Eye (tissue), 1 donor: ENCODE measurements at places on chromosomes 12 and 14.
A peak's percentile ranks its signal among the peaks of the same experiment; 100 is the strongest.

DNA sequence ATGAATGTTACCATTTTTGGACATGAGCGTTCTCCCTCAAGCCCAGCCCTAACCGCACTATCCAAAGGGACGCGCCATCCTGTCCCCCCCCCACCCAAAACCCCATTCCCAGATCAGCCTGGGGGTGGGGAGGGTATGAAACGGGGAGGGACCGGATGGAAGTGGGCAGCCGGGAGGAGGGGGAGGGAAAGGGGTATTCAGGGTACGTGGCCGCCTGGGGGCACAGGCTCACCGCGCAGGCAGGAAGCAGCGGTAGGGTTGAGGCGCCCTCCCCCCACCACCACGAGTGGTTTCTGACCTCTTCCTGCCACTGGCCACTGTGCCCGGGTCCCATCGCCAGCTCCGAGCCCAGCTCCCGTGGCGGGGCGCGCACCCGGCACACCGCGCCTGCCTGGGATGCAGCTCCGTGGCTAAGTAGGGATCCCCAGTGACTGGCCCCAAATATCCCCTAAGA lies 1.4 kb downstream of the ACTN1 start:
- DNase-seq = no peak

GRCh38 chr14:68576031-68576430 lies 216.8 kb downstream of the ZFP36L1 start:
- DNase-seq = no peak

DNA sequence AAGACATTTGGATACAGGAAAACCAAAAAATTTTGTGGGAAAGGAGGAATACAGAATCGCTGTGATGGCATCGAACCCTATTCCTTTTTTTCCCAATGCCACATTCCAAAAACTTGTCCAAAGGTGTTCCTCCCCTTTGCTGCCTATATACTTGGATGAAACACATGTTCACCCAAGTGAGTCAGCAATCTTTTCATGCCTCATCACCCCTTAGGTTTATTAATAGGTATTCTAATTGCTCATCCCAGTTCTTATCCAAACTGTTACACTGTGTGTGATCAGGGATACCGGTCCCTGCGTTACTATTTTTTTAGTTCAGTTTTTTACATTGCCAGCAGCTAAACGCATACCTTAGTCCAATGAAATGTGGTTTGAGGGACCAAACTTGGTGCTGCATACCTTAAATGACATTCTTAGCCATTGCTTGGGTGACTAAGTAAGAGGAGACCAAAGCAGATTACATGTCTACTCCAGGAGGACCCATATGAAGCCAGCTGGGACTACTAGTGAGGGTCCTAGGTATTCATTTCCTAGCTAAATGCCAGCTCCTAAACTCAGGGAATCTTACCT lies 20.6 kb upstream of the ST8SIA1 start:
- no peak for DNase-seq

DNA sequence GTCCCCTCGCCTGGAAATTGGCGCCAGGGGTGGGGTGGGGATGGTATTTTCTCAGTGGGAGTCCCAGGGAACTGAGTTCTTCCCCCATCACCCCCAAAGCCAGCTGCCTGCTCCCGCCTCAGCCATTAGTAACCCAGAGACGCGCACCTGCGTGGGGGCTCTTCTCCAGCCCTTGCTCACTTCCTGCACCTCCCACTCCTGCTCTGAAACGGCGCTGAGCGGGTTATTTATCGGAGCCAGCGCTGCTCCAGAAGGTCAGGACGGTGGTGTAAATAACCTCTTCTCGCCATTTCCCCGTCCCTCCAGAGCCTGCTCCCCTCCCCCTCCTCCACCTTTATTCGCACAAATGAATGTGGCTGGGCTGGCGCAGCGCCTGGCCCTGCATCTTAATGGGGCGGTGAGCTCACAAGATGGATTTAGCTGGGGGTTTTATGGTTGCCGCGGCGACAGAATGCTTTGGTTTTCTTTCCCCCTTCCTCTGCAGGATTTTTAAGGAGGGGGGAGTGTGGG lies 12.2 kb downstream of the GPR84 start:
- DNase-seq = peak; percentile 91

- no peak for DNase-seq
These were observed at the start of gene ITGB7 for GRCh38 chr12:53207042-53207441. Gene ITGB7 (minus strand): TSS chr12:53207251. CDS start chr12:53200443, 6,808 bp downstream.

DNA sequence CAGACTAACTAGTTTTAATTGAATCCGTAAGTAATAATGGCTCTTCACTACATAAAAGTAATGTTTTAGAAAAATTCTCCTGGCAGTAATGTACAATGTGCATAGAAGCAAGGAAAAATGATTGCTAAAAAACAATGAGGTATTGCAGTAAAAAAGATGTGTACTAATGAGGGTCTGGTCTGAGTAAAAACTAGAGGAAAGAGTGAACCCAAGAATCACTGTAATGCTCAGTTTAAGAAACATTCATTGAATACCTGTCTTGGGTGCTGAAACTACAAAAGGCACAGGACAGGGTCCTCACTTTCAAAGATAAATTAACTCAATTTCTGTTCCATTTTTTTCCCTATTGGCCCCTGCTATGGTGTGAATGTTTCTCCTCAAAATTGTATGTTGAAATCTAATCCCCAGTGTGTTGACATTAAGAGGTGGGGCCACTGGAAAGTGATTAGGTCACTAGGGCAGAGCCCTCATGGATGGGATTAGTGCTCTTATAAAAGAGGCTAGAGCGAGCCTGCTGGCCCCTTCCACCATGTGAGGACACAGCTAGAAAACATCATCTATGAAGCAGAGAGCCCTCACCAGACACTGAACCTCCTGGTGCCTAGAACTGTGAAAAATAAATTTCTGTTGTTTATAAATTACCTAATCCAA lies 51.6 kb downstream of the RPS6KA5 start:
- no peak for DNase-seq

DNA sequence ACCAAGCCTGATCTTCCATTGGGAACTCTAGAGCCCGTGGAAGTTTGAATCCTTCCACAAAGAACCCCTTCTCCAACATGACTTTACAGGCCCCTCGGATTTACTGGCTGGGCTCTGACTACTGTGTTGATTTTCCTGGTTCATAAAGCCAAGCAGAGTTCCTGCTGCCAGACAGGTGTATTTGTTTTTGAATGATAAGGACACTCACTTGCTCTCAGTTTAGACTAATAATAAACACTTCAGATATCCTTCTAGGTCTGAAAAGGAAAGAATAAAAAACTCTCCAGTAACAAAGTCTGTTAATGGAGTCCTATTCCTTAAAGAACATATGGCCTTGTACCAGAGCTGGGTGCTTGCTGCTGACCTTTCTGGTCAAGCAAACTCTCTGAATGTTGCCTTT lies 31.0 kb downstream of the SIX1 start:
- DNase-seq = no peak

DNA sequence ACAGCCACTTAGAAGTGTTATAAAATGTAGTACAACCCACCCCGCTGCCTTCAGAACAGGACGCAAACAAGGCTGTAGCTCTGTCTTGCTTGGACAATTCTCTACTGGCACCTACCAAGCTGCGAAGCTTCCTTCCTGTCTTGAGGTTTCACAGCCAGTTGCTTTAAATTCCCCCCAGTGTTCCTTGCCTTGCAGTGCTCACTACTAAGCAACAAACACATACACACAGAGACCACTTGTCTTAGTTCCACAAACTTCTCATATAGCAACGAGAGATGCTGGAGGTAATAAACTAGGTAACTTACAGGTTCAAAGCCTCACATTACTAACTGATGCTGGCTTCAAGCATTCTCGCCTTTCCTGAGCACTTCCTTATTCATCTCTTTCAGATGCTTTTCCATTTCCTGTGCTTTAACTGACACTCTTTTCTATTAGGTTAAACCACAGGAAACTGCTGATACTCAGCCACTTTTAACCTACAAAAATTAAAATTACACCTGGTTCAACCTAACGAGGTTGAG lies 91.5 kb upstream of the PTGDR start:
- DNase-seq = no peak
